Stimulated activated CD4-positive, alpha-beta T cell treated with anti-CD3 and anti-CD28 coated beads, Interleukin-15, amount 100 ng/mL, for 48 hours (primary cell): ENCODE measurements at places on chromosomes 7 and 10.

DNA sequence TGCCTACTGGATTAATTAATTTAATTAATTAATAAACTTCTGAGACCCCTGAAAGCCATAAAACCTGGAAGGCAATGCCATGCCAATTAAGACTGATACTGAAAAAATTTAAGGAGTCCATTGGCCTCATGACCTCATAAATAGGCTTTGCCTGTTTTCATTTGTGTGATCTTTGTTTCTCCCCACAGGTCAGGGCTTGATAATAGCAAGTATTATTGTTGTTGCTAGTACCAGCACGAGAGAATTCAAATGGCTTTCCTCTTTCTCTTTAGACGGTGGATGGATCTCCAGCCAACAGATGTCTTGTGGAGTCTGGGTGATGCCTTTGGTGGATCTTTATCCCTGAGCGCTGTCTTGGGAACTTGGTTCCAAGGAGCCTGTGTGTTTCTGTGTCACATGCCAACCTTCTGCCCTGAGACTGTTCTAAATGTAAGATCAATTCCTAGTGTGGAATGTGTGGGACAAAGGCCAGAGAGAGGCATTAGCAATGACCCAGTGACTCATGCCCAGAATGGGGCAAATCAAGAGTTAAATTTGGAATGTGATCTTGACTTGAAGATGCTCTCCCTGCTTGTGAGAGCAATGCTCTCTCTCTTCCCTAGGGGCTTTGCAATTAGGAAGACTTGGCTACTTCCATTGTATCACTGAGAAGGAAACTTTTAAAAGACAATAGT, 17.7 kb downstream of the ACSM6 start:
- DNase-seq: no peak

GRCh38 chr7:92504563-92504962, 23.8 kb downstream of the PEX1 start:
- no peak for DNase-seq

- DNase-seq: no peak
Measured at GRCh38 chr7:137873524-137873923, 26.8 kb upstream of the DGKI start.

GRCh38 chr7:84495128-84495527, 300.5 kb upstream of the SEMA3A start:
- no peak for DNase-seq

GRCh38 chr7:14691597-14692203, 210.9 kb downstream of the DGKB start:
- DNase-seq: peak; percentile 12

DNA sequence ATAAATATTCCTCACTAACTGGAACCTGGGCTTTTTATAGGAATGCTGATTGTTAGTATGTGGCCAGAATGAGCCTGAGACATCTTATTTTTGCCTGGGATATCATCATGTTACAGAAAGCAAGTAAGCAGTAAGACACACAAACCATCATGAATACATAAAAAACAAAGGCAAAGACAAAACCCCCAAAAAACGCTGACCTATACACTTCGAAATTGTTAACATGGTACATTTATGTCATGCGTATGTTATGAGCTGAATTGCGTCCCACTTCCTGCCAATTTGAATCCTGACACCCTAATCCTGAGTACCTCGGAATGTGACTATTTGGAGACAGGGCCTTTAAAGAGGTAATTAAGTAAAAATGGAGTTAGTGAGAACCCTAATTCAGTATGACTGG, 12.3 kb upstream of the NRF1 start:
- DNase-seq: no peak

- no peak for DNase-seq
Measured at GRCh38 chr10:69473304-69473990, 22.2 kb downstream of the TSPAN15 start.
